ENCODE measurements at places on chromosomes 3 and 15. TPM values are rescaled to one million over a fixed set of nuclear protein-coding genes. Genes with fewer than 3 reads are reported as not detected.

Gene UBR1
- total RNA-seq: 38.5 TPM

Gene ADAMTS17
- 1.9 TPM for total RNA-seq

Gene ITPKA
- not detected for total RNA-seq

Gene CPA3
- not detected for total RNA-seq

Gene AGBL1
- total RNA-seq: not detected

Gene MRPL3
- 78.9 TPM for total RNA-seq

Gene STT3B
- total RNA-seq: 102 TPM

Gene IL5RA
- total RNA-seq: not detected

Gene ALPK3
- 0.27 TPM for total RNA-seq

Gene PRSS50
- total RNA-seq: not detected

Gene GPX1
- total RNA-seq: 607 TPM

Gene B4GALT4
- total RNA-seq: 18.3 TPM

Gene MSL2
- total RNA-seq: 15.2 TPM

Gene SNX22
- 0.17 TPM for total RNA-seq

Gene CYP19A1
- total RNA-seq: 0.17 TPM

Gene IMPG2
- 0.50 TPM for total RNA-seq

Gene RHOV
- 0.19 TPM for total RNA-seq

Gene LAMB2
- total RNA-seq: 209 TPM

Gene KCNAB1
- 0.80 TPM for total RNA-seq

Gene IGDCC3
- not detected for total RNA-seq

Gene PCYT1A
- 175 TPM for total RNA-seq

Gene ELL3
- 1.2 TPM for total RNA-seq

Gene HCN4
- not detected for total RNA-seq

Gene ISL2
- total RNA-seq: not detected

Gene CMTM7
- 35.8 TPM for total RNA-seq

Gene ZNF385D
- 8.9 TPM for total RNA-seq

Gene ADCY5
- 0.67 TPM for total RNA-seq

Gene RASL12
- not detected for total RNA-seq

Gene CRABP1
- not detected for total RNA-seq

Gene SGO1
- 4.7 TPM for total RNA-seq

Gene CSTA
- 62.0 TPM for total RNA-seq

Gene SPTSSB
- 0.17 TPM for total RNA-seq

Gene C3orf85
- not detected for total RNA-seq

Gene SRP14
- total RNA-seq: 145 TPM

Gene SLC22A14
- total RNA-seq: 0.33 TPM

Gene ECE2
- not detected for total RNA-seq

Gene ZNF80
- not detected for total RNA-seq

Gene SI
- total RNA-seq: not detected

Gene PAQR5
- total RNA-seq: 0.66 TPM

Gene PLA2G4B
- 1.5 TPM for total RNA-seq

Gene PDIA5
- 13.5 TPM for total RNA-seq

Gene UROC1
- total RNA-seq: not detected

Gene LTF
- total RNA-seq: not detected

Gene EXD1
- not detected for total RNA-seq

Gene CAND2
- 0.42 TPM for total RNA-seq

Gene LIPC
- not detected for total RNA-seq

Gene CHRM5
- under 0.01 TPM for total RNA-seq

Gene EAF2
- 2.4 TPM for total RNA-seq

Gene HYKK
- total RNA-seq: 4.3 TPM

Gene OR4F15
- total RNA-seq: not detected

Gene TIMP4
- not detected for total RNA-seq

Gene SCG3
- not detected for total RNA-seq

Gene PTPN23
- 31.3 TPM for total RNA-seq

Gene CASR
- total RNA-seq: not detected

Gene PSTPIP1
- 3.3 TPM for total RNA-seq
